ENCODE measurements at places on chromosomes 4 and X.

DNA sequence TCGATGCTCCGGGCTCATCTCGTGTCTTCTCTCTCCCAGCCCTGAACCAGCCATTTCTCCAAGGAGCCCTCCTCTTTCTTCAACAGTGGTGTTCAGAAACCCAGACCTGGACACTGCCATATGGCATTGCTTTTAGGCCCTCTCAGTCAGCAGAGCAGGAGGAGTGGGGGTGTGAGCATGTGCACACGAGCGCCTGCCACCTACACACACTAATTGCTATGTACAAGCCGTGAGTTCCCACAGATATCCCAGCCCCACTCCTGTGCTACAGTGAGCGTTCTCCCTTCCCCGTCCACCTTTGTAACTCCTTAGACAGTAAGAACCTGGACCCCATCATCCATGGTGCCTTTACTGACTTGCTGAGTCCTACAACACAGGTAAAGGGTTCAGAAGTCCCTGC is 53.8 kb downstream of the TNIP2 start:
- no peak for DNase-seq

- DNase-seq = peak; percentile 14
Measured at GRCh38 chr4:15481961-15482745, 12.5 kb downstream of the CC2D2A start.

DNA sequence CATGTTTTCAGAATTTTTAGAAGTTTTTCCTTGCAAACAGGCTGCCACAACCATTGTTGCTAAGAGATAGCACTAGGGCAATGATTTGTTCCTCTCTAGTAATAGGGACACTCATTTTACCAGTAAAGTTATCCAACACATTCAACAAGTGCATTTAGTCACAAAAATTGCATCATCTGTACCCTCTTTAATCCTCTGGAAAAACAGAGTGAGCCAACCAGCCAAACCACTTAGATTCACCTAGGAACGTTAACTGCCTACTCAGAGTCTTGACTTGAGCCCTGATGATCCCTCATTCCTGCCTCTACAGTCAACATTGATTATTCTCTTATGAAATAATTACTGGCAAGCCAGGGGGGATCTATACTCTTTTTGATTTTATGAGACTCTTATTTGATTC is 17.0 kb upstream of the ADGRA3 start:
- DNase-seq = no peak

- peak; percentile 18 for DNase-seq
Measured at GRCh38 chrX:10173331-10173900, 16.6 kb downstream of the CLCN4 start.
